Natural killer cell (primary cell): ENCODE measurements at places on chromosomes 7 and 10. TPM values are rescaled to one million over a fixed set of nuclear protein-coding genes. Genes with fewer than 3 reads are reported as not detected.

Gene WNT16
- not detected for total RNA-seq

Gene GPR26
- not detected for total RNA-seq

Gene ZNF853
- total RNA-seq = 12.0 TPM

- no peaks in the 10 kb centered on the region for H3K27me3 ChIP-seq
- no peak overlapping the region for H3K4me3 ChIP-seq
- peak; percentile 80 for DNase-seq
- H3K27ac ChIP-seq = no peak overlapping the region
- no peaks in the 10 kb centered on the region for H3K36me3 ChIP-seq
Observed at GRCh38 chr10:128035557-128035973, 90.7 kb downstream of the MKI67 start.

GRCh38 chr10:81179805-81180452 is 642.2 kb downstream of the SH2D4B start:
- H3K27ac ChIP-seq = no peak overlapping the region
- H3K27me3 ChIP-seq = no peaks in the 10 kb centered on the region
- H3K4me1 ChIP-seq = no peaks in the 10 kb centered on the region

Gene CDC14C
- not detected for total RNA-seq

Gene CDHR1
- 4.0 TPM for total RNA-seq

- H3K4me1 ChIP-seq = peaks cover 21% of the 10 kb centered on the region
- H3K4me3 ChIP-seq = peak overlapping the region; percentile 41
- H3K36me3 ChIP-seq = no peaks in the 10 kb centered on the region
- no peak overlapping the region for H3K27ac ChIP-seq
- no peak for DNase-seq
- no peaks in the 10 kb centered on the region for H3K27me3 ChIP-seq
Observed at GRCh38 chr7:157613575-157614322, 276.9 kb downstream of the DNAJB6 start.

DNA sequence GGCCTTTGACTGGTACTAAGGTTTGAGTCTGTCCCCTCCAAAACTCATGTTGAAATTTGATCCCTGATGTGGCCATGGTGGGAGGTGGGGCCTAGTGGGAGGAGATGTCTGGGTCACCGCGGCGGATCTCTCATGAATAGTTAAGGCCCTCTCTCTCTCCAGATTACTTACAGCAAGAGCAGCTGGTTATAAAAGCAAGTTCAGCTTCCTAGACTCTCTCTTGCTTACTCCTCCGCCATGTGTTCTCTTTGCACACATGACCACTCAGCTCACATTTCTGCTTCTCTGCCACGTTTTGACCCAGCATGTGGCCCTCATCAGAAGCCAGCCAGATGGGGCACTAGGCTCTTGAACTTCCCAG is 29.9 kb upstream of the ZMIZ1 start:
- DNase-seq = no peak
- no peak overlapping the region for H3K27ac ChIP-seq
- H3K4me1 ChIP-seq = no peaks in the 10 kb centered on the region
- H3K27me3 ChIP-seq = peaks cover 6% of the 10 kb centered on the region
- H3K36me3 ChIP-seq = no peaks in the 10 kb centered on the region
- H3K4me3 ChIP-seq = no peak overlapping the region

- no peaks in the 10 kb centered on the region for H3K4me1 ChIP-seq
- H3K27me3 ChIP-seq = peaks cover 2% of the 10 kb centered on the region
- no peak overlapping the region for H3K4me3 ChIP-seq
- H3K27ac ChIP-seq = no peak overlapping the region
- H3K36me3 ChIP-seq = no peaks in the 10 kb centered on the region
- no peak for DNase-seq
Observed at GRCh38 chr7:104627516-104627915, 299.1 kb downstream of the LHFPL3 start.

DNA sequence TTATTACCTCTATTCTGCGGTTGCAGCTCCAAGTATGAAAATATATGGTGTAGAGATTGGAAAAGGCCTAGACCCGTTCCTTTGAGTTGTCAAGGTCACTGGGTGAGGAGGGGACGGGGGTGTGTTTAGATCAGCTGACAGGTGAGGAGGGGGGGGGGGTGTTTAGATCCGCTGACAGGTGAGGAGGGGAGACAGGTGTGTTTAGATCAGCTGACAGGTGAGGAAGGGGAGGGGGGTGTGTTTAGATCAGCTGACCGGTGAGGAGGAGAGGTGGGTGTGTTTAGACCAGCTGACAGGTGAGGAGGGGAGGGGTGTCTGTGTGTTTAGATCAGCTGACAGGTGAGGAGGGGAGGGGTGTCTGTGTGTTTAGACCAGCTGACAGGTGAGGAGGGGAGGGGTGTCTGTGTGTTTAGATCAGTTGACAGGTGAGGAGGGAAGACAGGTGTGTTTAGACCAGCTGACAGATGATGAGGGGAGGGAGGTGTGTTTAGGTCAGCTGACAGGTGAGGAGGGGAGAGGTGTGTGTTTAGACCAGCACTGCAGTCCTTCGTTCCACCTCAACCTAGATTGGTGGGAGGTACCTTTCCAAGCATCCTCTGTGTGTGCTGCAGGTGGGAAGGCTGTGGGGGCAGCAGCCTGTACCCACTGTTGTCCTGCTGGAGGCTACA is 655.0 kb upstream of the ADARB2 start:
- H3K27me3 ChIP-seq = no peaks in the 10 kb centered on the region
- no peaks in the 10 kb centered on the region for H3K4me1 ChIP-seq
- H3K27ac ChIP-seq = no peak overlapping the region
- no peaks in the 10 kb centered on the region for H3K36me3 ChIP-seq

Gene CYP3A7
- not detected for total RNA-seq

Gene EN2
- not detected for total RNA-seq

Gene PVRIG
- total RNA-seq = 45.6 TPM

- peaks cover 27% of the 10 kb centered on the region for H3K27me3 ChIP-seq
- no peak overlapping the region for H3K4me3 ChIP-seq
- H3K27ac ChIP-seq = no peak overlapping the region
- DNase-seq = no peak
- no peaks in the 10 kb centered on the region for H3K4me1 ChIP-seq
- H3K36me3 ChIP-seq = no peaks in the 10 kb centered on the region
Observed at GRCh38 chr7:117324960-117325359, 2.1 kb upstream of the WNT2 start.
